Left cardiac atrium (tissue), 4 donors: ENCODE measurements at places on chromosomes 5 and 9. TPM values are rescaled to one million over a fixed set of nuclear protein-coding genes. Genes with fewer than 3 reads are reported as not detected.
A peak's percentile ranks its signal among the peaks of the same experiment; 100 is the strongest.

ADAMTS2 gene
- total RNA-seq, result 22.7 TPM

CDC20B gene
- total RNA-seq, result not detected

FBXL17 gene
- total RNA-seq, result 32.9 TPM

PCDHGA2 gene
- 7.3 TPM for total RNA-seq

BTNL3 gene
- total RNA-seq, result not detected

- no peak for DNase-seq
Measured at GRCh38 chr9:19233344-19233743, 2.9 kb downstream of the DENND4C start.

- DNase-seq, result no peak
Measured at GRCh38 chr9:124264823-124265233, 7.1 kb downstream of the NEK6 start.

GRCh38 chr5:133818031-133818431 lies 150.4 kb downstream of the C5orf15 start:
- peak; percentile 78 for DNase-seq

- peak; percentile 42 for DNase-seq
Measured at GRCh38 chr5:67047160-67047559, 149.4 kb downstream of the CD180 start.

DNA sequence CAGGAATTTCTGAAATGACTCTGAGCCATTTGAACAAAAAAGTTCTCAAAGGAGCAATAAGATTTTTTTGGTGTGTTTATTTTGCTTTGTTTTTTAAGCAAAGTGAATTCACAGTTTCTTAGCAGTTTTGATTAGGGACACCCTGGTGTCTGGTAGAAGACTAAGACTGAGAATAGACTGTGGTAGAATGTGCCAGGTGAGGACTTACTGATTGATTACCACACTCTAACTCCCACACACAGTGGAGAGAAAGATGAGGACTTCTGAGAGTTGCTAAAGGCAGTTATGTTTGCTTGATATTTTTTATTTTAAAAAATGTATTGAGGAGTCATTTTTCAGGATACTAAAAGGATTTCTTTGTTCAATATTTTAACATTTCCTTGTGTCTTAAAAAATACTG lies 175.1 kb downstream of the CD180 start:
- no peak for DNase-seq

GRCh38 chr5:58924306-58924705 lies 341.4 kb downstream of the RAB3C start:
- no peak for DNase-seq

- no peak for DNase-seq
Measured at GRCh38 chr9:98230304-98230703, 25.1 kb downstream of the TBC1D2 start.

DNA sequence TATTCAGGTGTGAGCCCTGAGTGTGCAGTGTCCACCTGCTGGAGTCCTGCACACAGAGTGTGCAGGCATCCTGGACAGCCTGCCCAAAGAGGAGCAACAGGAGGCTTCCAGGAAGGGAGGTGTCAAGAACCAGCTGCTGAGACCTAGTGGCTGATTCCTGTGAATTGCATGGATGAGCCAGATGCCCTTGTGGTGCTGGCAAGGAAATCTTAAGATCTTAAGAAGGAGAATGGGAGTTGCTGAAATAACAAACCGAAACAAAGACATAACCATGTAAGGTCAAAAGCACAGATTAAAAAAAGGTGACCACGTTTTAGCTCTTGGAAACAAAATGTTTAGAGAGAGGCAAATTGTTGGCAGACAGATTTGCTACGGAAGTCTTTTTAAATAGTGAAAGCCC lies 29.3 kb upstream of the RPS23 start:
- DNase-seq, result no peak

DNA sequence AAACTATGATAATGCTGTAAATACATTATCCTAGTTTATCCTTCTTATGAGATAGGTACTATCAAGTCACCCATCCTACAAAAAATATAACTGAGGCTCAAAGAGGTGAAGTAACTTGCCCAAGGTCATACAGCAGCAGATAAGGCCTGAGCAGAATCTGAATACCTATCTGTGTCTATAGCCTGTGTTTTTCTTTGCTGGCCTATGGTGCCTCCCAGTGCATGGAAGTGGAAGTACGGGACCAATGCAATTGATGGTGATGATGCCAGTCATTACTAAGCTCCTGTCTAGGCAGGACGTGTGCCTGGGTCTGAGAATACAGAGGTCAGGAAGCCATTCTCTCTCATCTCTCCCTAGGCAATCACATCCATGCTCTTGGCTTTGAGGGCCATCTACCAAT lies 67.8 kb downstream of the FAT2 start:
- no peak for DNase-seq
